Stimulated activated CD4-positive, alpha-beta T cell treated with anti-CD3 and anti-CD28 coated beads, Interleukin-4, amount 100 ng/mL, for 24 hours (primary cell): ENCODE measurements at places on chromosomes 3 and 15.

DNA sequence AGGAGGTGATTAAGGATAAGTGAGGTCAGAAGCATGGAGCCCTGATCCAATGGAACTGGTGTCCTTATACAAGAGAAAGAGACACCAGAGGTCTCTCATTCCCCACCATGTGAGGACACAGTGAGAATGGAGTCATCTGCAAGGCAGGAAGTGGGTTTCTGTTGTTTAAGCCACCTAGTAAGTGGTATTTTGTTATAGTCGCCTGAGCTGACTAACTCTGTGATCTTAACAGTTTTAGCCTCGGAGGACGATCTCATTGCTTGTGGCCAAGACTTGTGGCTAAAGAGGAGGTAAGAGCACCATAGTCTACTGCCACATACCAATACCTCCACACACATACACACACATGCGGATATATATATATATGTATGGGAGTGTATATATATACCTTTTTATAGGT lies 73.8 kb downstream of the MCTP2 start:
- DNase-seq = peak; percentile 4

DNA sequence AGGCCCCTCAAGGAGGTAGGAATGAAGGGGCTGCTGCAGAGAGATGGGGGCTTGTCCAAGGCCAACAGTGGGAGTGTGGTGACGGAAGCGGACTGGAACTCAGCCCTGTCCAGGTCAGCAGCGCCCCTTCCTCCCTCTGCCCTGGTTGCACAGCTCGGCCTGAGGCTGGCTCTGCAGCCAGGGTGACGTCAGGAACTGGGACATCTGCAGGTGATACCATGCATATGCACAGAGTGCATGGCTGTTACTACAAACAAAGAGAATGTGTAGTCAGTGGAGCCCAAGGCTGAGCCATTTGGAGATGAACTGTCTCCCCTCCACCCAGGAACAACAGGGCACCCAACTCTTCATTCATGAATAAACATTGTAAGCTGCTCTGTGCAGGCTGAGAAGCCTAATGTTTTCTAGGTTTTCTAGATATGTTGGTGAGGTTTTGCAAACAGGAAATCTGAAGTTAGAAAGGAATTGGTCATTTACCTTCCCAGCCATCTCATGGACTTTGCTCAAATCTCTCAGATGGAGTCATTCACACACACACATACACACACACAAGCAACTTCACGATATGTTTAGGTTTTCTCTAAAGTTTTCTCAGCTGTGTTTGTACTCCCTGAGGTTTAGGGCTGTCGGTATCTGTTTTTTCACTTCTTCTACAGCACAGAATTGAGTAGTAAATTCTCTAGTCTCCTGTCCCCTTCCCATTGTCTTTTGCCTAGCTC lies 117.2 kb downstream of the TLE3 start:
- DNase-seq = no peak

- no peak for DNase-seq
Observed at GRCh38 chr15:69852916-69853315, 244.8 kb downstream of the TLE3 start.

DNA sequence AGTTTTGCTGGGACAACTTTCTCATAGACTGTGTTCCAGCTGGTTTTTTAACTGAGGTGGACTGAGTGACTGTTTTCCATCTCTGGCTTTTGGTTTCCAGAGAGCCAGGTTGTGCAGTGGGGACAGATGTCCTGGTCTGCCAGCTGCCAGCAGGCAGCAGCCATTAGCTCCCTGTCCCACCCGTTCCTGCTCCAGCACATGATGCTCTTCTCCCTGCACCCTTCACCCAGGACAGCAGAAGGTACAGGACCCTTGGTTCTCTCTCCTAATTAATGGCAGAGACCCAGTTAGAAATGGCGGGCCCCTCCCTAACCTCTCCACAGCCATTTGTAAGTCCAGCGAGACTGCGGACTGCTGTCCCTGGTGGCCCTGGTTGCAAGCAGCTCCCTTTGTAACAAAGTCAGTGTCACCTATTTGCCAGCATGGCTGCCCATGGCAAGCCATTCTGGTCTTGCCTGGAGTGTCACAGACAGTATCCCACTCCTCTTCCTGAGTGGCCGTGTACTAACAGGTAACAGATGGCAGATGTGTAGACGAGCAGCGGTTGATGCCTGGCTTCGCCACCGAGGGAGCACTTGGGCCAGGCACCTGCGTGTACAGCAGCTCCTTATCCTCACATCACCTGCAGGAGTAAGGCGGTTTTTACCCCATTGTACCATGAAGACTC lies 148.3 kb downstream of the DNAJB8 start:
- no peak for DNase-seq

DNA sequence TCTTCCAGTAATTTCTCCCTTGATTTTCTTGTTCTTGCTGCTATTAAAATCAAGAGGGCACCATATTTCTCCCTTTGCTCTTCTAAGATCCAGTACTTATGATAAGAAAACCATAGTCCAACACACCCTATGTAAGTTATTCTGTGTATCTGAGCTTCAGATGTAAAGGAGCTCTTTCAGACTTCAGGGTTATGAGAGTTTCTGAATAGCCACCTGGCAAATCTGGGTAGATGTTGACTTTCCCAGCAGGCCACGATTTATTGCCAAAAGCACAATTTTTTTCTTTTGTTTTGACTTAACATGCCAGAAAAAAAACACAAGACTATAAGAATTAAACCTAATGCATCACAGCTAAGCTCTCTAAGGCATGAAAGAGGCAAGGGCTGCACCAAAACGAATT lies 1045.0 kb downstream of the FHIT start:
- no peak for DNase-seq

DNA sequence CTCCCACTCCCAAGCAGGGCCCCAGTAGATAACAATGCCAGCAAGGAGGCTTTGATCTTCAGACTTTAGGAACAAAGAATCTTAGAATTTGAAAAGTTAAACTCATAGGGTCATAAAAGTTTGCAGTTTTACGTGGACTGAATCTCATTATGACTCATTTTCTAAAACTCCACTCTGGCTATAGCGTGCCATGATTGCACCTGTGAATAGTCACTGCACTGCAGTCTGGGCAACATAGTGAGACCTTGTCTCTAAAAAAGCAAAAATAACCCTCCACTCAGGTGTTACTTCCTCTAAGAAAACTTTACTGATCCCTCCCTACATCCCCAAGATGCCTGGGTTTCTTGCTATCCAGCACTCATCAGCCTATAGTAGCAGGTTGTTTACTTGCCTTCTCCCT lies 104.5 kb downstream of the IL20RB start:
- no peak for DNase-seq

DNA sequence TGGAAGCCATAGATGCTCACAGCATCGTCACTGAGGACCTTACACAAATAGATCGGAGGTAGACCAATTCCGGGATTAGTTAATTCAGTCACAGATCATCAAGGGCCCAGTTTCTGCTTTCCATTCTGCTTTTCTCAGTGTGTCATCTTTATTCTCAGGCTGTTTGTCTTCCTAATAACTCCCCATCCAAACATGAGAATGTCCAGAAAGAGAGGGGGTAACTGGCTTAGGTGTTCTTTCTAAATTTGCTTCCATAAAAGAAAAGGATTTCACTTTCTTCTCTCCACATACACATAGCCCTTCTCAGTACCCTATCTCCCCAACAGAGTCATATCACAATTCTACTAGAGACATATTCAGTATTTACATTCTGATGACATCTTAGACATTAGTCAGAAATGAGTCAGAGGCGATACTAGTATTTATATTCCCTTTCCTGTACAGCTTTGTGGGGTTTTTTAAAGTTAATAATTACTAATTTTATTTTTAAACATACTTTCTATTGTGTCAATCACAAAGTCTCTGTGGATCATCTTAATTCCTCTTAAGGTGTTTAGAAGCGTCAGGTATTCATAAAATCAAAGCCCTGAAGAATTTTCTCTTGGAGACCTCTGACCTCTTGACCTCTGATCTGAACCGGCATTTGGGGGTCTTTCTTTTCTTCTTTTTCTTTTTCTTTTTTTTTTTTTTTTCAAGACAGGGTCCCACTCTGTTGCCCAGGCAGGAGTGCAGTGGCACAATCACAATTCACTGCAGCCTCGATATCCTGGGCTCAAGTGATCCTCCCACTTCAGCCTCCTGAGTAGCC lies 24.3 kb upstream of the IL12A start:
- DNase-seq = no peak

- no peak for DNase-seq
Observed at GRCh38 chr3:19107719-19108118, 40.6 kb upstream of the KCNH8 start.

- DNase-seq = no peak
Observed at GRCh38 chr3:139797724-139798343, 120.1 kb upstream of the NMNAT3 start.

GRCh38 chr3:62665627-62666437 lies 209.4 kb downstream of the CADPS start:
- DNase-seq = no peak

DNA sequence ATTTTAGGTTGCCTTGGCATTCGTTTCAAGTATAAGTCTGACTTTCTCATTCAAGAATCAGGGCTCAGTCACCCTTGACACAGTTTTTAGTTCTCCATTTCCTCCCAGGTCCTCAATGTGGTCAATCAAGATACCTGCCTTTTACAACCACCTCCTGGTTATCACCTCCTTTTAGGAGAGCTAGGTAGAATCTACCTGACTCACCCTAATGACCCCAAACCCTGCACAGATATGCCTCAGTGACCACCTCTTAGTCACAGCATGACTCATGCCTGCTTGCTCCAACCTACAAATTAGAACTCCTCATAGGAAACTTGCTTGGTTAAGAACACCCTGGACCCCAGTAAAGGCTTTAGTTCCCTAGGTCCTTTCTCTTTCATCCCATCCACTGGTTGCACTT lies 22.5 kb downstream of the DMXL2 start:
- DNase-seq = no peak

GRCh38 chr3:186693843-186694242 lies 23.3 kb upstream of the KNG1 start:
- no peak for DNase-seq

- DNase-seq = no peak
Observed at GRCh38 chr3:127110982-127111693, 81.8 kb upstream of the PRR23E start.

GRCh38 chr3:66164155-66164554 lies 56.6 kb upstream of the SLC25A26 start:
- DNase-seq = no peak

DNA sequence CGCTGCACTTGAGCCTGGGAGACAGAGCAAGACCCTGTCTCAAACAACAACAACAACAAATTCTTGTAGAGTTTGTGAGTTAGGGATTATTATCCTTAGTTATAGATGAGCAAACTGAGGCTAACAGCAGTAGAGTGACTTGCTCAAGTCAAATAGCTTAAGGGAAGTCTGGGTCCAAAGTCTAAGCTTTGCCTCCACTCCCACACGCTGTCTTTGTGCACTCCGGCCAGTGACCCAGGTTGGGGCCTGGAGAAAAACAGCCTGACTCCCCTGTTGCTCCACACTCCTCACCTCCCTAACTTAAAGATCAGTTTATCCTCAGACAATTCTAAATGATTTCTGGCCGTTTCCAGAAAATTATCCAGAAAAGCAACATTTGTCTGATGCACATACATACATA lies 9.2 kb upstream of the SIN3A start:
- no peak for DNase-seq

DNA sequence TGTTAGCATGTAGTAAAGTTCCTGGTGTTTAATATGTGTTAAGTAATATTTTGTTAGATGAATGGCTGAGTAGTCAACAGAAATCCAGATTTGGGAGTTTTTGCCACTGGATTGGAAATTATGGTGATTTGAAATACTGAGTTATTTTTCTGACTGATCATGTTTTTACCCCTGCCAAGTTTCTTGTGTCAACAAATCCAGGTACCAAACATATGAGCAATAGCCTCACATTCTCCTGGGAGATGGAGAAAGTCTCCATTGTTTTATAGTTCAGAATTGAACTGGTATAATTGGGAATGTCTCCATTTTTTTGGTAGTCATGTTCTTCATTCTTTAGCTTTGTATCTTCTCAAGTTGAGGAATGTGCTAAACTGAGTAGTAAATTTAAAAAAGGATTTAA lies 767.2 kb upstream of the LMCD1 start:
- DNase-seq = no peak

- no peak for DNase-seq
Observed at GRCh38 chr15:96351761-96352603, 21.5 kb downstream of the NR2F2 start.

DNA sequence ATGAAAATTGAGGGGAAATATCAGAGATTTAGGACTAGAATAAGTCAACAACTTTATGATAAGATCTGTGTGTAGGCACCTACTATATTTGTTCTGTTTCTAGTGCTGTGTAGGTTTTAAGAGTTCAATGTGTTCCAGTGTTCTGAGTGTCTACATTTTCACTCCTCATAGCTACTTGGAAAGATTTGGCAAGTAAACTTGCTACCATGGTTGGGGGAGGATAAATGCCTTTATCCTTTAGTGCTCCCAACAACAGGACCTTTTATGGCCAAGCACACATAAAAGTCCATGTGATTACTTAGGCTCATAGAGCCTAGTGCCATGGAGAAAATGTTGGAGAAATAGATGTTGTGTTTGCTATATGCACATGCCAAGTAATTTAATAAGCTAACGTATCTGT lies 64.0 kb downstream of the LYSMD4 start:
- DNase-seq = no peak

DNA sequence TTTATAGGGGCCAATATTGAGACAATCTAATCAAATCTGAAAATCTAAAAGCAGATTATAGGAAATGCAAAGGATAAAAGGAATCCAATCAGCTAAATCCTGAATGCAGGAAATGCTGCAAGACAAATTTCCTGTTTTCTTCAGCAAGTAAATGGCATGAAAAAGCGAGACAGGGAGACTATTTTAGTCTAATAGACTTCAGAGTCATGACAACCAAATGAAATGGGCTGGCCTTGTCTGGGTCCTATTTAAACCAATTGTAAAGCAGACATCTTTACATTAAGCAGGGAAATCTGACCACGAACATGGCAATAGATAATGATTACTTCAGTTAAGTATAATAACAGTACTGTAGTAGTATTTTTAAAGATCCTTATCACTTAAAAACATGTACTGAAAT lies 2.1 kb downstream of the DBR1 start:
- DNase-seq = no peak

DNA sequence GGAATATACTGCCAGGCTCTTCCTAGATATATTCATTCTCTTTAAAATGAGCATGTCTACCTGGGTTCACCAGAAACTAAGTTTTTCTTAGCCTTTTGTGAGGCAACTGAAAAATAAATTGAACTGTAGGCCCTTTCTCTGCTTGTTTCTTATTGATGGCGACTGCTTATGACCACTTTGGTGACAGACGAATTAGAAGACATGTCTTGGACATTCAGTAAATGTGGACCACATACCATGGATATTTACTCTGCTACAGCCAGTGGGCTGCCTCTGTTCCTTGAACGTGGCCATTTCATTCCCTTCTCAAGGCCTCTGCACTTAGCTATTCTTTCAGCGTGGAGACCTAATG lies 603 bp upstream of the SELENOK start:
- no peak for DNase-seq
